Left forelimb (tissue), 1 donor: ENCODE measurements at places on chromosomes 13 and 19.

GRCh38 chr19:14434543-14435319, 1.6 kb downstream of the PKN1 start:
- no peak for DNase-seq

GRCh38 chr13:40764587-40765403, 6.2 kb downstream of the MRPS31 start:
- DNase-seq, result no peak

GRCh38 chr13:110869805-110870706, 44.8 kb downstream of the ANKRD10 start:
- peak; percentile 77 for DNase-seq

GRCh38 chr13:77980592-77980991, 62.0 kb upstream of the EDNRB start:
- DNase-seq, result no peak

DNA sequence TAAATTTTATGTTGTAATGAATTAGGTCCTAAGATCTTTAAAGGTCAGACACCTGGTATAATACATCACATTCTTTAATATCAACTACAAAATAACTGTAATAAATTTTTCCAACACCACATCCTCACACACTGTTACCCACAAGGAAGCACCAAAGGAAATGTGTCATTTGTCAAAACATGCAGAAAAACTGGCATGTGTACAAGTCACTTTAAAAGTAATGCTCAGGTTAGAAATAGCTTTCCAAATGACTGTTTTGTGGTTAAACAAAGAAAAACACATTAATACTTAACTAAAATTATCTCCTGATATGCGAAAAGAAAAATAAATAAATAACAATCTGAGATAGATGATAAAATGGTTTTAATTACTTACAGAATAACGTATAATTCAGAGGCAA, 74.7 kb downstream of the MZT1 start:
- no peak for DNase-seq

GRCh38 chr13:39982745-39983144, 327.3 kb downstream of the COG6 start:
- no peak for DNase-seq
